ENCODE measurements at places on chromosomes 2 and 18.

DNA sequence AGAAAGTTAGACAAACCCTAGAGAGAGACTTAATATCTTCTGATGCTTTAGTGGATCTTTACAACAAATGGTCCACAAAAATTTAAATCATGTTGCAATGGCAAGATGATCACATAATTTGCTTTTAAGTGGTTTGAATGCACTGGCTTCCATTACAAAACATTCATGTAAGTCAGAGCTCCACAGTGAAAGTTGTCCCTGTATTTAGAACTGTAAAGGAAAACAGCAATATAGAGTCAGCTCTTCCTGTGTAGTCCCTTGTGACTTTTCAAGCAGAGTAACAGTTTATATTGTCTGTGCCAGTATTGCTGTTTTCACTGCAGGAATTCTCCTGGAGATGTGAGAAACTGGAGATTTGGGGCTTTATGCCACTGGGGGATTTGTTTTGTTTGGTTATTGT lies 77.7 kb downstream of the MEIS1 start:
- DNase-seq = no peak

- DNase-seq = no peak
These were observed 12.8 kb upstream of the TWSG1 start for GRCh38 chr18:9321736-9322135.

DNA sequence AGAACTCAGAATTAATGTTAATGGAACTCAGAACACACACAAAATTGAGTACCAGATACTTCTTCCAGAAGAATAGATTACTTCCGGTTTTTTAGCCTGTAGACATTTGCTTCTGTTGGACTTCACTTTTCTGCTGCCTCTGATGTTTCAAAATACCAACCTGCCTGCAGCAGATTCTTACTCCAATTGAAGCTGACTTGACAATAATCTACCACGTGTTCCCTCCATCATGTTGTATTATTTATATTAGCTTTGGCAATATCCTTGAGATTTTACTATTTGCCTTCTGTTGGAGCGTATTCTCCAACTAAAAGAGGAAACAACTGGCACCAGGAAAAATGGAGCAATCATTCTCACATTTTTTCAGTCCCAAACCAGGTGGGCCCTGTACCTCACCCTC lies 3.1 kb upstream of the GORASP2 start:
- DNase-seq = no peak

- peak; percentile 95 for DNase-seq
These were observed at the start of gene OSGEPL1 for GRCh38 chr2:189762551-189763298. OSGEPL1 (minus strand) TSS chr2:189762792; CDS start chr2:189761640, 1,152 bp downstream.

GRCh38 chr2:56127463-56128152 lies 56.2 kb upstream of the CCDC85A start:
- no peak for DNase-seq

GRCh38 chr2:81061016-81061415 lies 756.5 kb upstream of the LRRTM1 start:
- no peak for DNase-seq
